Kidney capillary endothelial cell (primary cell): ENCODE measurements at places on chromosomes 7 and 10.
A peak's percentile ranks its signal among the peaks of the same experiment; 100 is the strongest.

DNA sequence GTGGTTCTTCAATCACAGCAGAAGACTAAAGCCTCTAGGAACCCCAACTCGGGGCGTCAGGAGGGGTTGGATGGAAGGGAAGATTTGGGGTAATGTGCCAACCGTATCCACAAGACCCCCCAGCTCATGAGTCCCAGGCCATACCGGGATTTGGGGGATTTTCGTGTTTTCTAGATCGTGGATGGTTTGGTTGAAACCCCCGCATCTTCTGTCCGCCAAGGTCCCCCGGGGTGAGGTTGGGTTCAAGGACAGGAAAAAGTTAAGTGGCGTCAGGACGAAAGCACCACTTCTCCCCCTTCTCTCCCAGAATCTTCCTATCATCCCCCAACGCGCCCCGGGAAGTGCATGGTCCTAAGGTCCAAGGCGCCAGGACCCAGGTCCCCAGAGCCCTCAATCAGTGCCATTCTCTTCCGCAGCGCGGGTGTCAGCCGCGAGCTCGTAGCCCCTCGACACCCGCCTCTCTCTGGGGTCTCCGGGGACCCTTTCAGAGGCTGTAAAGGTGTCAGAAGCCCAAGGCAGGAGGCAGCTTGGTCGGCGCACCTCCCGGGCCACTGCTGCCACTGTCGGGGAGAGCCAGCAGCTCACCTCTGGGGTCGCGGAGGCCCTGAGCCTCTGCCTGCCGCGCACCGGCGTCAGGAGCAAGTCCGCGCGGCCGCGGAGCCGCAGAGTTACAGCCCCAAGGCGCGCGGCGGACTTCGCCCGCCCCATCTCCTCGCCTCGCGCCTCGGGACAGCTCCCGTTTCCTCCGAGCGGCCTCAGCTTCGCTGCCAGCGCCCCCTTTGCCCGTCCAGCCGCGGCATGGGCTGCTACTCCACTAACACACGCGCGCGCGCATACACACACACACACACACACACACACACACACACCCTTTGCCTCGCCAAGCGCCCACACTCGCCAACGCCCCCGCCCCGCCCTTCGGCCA, 1.5 kb downstream of the MKX start:
- DNase-seq: no peak

DNA sequence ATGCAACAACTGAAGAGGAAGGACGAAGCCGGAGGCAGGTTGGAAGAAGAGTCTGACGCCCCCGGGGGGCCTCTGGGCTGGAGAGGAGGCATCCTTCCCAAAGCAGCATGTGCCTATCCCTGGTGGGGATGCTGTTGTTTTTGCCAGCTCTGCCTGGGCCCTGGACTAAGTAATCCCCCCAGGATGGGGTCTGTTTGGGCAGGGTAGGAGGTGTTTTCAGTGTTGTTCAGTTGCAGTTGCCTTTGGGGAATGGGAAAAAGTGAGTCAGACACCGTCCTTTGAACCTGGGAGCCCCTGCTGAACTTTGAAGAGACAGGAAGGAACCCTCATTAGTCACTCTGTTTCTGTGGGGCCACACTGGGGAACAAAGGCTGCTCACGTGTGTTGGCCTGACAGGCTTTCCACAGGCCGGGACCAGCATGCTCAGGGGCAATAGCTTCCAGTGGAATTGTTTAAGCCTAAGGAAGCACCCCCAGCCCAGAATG, 35.2 kb upstream of the GDF10 start:
- peak; percentile 40 for DNase-seq

- peak; percentile 92 for DNase-seq
Measured at GRCh38 chr10:30783939-30784501, 154.5 kb upstream of the LYZL2 start.

- no peak for DNase-seq
Measured at GRCh38 chr7:35909870-35910357, 109.1 kb downstream of the SEPTIN7 start.

- DNase-seq: no peak
Measured at GRCh38 chr10:79542626-79543025, 17.6 kb downstream of the SFTPA2 start.

DNA sequence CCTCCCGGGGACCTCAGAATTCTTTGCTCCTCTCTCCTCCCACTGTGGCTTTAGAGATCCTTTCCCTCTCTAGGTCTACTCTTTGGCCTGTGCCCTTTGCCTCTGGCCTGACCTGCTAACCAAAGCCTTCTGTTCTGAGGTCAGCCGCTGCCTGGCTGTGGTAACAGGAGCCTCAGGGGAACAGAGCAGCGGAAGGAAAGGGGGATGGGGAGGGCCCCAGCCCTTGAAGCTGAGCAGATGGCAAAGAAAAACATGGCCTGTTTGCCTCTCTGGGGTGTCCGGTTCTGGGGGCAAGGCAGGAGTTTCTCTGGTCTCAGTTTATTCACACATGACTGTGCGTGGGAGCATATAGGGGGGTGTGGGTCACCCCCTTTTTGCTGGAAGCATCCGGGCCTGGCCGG, 28.2 kb downstream of the COL26A1 start:
- DNase-seq: no peak

DNA sequence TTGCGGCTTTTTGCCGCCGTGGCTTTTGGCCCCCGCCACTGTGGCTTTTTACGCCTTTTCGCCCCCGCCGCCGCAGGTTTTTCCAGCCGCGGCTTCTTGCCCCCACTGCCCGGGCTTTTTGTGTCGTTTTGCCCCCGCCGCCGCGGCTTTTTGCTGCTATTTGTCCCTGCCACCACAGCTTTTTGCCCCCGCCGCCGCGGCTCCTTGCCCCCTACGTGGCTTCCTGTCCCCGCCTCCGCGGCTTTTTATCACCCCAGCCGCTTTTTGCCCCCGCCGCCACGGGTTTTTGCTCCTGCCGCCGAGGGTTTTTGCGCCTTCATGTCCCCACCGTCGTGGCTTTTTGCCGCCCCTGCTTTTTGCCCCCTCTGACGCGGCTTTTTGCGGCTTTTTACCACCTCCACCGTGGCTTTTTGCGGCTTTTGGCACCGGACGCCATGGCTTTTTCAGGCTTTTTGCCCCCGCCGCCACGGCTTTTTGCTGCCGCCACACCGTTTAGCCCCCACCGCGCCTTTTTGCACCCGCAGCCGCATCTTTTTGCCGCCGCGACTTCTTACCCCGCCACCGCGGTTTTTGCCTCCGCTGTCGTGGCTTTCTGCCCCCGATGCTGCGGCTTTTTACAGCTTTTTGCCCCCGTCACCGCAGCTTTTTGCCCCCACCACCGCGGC, 637.0 kb downstream of the ZNF716 start:
- no peak for DNase-seq

DNA sequence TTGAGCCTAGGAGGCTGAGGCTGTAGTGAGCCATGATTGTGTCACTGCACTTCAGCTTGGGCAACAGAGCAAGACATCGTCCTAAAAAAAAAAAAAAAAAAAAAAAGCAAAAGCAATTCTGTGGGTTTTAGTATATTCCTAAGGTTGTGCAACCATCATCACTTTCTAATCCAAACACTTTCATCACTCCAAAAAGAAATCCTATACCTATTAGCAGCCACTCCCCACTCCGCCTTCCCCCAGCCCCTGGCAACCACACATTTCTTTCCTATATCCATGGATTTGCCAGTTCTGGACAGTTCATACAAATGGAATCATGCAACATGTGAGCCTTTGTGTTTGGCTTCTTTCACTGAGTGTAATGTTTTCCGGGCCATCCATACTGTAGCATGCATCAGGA, 20.4 kb downstream of the ZAN start:
- DNase-seq: no peak

DNA sequence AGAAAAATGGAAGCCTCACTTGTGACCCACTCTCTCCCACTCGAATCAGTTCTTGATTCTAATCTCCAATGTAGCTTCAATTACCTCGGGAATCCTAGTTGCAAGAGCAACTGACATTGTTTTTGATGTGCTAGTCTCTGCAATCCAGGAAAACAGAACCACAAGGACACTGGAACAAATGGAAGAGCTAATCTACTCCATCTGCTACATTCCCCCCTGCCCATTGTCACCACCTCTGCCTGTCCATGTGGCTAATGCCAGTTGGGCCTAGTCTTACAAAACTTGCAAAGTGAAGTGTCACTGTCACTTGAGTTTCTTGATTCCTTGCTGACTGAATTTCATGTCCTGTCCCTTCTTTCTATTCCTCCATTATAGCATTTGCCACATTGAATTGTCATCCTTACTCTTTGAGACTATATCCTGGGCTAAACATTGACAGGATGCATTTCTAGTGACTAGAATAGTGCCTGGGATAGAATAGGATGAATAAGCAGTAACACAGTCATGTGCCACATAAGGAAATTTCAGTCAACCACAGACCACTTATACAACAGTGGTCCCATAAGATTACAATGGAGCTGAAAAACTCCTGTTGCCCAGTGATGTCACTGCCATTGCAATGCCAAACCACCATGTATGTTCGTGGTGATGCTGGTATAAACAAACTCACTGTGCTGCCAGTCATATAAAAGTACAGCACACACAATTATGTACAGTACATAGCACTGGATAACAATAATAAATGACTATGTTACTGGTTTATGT, 13.5 kb downstream of the GCC1 start:
- DNase-seq: no peak

DNA sequence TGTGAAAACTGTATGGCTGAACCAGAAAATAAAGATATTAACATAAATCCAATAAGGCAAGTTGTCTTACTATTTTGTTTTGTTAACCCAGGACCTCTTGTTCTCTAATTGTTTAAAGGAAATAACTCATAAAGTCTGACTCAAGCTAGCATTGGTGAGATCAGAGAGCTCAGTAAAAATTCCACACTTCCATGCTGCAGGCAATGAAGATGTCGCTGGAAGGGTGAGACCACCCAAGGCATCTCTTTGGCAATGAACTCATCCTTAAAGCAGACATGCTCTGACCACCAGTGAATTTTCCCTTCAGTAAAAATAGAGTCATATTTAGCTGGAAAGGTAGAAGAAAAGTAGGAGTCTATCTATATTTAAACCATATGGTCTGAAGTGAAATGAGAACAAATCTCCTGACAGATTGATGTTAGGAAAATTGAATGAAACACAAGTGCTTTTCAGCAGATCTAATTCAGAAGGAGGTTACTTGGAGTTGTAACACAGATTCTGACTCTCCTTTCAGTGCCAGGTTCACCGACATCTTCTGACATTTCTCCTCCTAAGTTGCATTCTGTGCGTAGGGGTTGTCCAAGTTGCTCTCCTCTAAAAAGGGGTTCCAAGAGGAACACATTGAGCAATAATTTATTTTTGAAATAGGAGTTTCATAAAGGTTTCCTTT, 32.8 kb upstream of the VIPR2 start:
- DNase-seq: no peak

DNA sequence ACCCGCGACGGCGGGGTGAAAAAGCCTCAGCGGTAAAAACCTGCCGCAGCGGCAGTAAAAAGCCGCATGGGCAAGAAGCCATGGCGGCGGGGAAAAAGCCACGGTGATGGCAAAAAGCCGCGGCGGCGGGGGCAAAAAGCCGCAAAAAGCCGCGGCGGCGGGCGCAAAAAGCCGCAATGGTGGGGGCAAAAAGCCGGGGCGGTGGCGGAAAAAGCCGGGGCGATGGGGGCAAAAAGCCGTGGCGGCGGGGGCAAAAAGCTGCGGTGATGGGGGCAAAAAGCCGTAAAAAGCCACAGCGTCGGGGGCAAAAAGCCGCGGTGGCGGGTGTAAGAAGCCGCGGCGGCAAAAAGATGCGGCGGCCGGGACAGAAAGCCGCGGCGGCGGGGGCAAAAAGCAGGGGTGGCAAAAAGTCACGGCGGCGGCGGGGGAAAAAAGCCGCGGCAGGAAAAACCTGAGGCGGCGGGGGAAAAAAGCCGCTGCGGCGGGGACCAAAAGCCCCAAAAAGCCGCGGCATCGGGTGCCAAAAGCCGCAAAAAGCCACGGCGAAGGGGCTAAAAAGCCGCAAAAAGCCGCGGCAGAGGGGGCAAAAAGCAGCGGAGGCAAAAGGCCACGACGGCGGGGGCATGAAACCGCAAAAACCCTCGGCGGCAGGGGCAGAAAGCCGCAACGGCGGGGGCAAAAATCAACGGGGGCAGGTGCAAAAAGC, 488.5 kb downstream of the ZNF33B start:
- DNase-seq: no peak
